SK-N-SH (cell line): ENCODE measurements at places on chromosomes 5 and 9. TPM values are rescaled to one million over a fixed set of nuclear protein-coding genes. Genes with fewer than 3 reads are reported as not detected.

- no peak overlapping the region for H3K4me3 ChIP-seq
- H3K27ac ChIP-seq, result peak overlapping the region; percentile 58
- H3K36me3 ChIP-seq, result no peaks in the 10 kb centered on the region
- no peak for DNase-seq
- no peaks in the 10 kb centered on the region for H3K27me3 ChIP-seq
- H3K4me1 ChIP-seq, result 0 out of 2 replicates have a peak, but pooled peaks cover 6% of the 10 kb centered on the region
These were observed 63.8 kb downstream of the ANKRD55 start for GRCh38 chr5:56169281-56169680.

Gene RACK1
- polyA plus RNA-seq, result 4,191 and 4,715 TPM in 2 replicates

- no peaks in the 10 kb centered on the region for H3K36me3 ChIP-seq
- no peaks in the 10 kb centered on the region for H3K27me3 ChIP-seq
- no peak overlapping the region for H3K4me3 ChIP-seq
- H3K27ac ChIP-seq, result no peak overlapping the region
- no peak for DNase-seq
These were observed 398.3 kb downstream of the NTRK2 start for GRCh38 chr9:85067792-85068191.

- no peaks in the 10 kb centered on the region for H3K36me3 ChIP-seq
- no peak overlapping the region for H3K4me3 ChIP-seq
- H3K27me3 ChIP-seq, result no peaks in the 10 kb centered on the region
These were observed 16.0 kb downstream of the DOCK2 start for GRCh38 chr5:169653091-169653490.

DNA sequence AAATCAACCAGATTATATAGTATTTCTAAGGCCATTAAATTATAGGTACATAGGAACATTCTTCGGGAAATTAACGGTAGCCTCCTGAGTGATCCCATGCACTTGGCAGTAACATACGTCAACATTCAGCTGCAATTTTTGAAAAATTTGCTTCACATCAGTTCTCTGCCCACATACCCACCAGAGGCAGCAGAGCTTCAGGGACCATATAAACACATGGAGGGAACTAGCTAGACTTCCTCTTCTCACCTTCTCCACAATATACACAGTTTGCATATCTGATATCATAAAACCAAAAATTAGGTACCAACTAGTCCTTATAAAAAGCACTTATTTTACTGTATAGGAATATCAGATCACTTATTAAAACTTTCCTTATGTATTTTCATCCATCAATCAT lies 4.8 kb downstream of the PSIP1 start:
- H3K27ac ChIP-seq, result no peak overlapping the region
- H3K36me3 ChIP-seq, result peaks cover 44% of the 10 kb centered on the region
- 0 out of 2 replicates have a peak, but pooled peaks cover 11% of the 10 kb centered on the region for H3K4me1 ChIP-seq
- no peaks in the 10 kb centered on the region for H3K27me3 ChIP-seq

GRCh38 chr5:17132444-17133083 lies 84.9 kb upstream of the BASP1 start:
- no peak overlapping the region for H3K27ac ChIP-seq
- H3K36me3 ChIP-seq, result no peaks in the 10 kb centered on the region
- H3K4me1 ChIP-seq, result no peaks in the 10 kb centered on the region
- no peaks in the 10 kb centered on the region for H3K27me3 ChIP-seq
- peak; percentile 46 for DNase-seq

GRCh38 chr9:35042891-35043545 lies 29.4 kb downstream of the VCP start:
- no peak for DNase-seq
- H3K4me3 ChIP-seq, result no peak overlapping the region
- H3K27me3 ChIP-seq, result no peaks in the 10 kb centered on the region
- peaks cover 3% of the 10 kb centered on the region for H3K36me3 ChIP-seq
- H3K27ac ChIP-seq, result no peak overlapping the region
- H3K4me1 ChIP-seq, result no peaks in the 10 kb centered on the region

GRCh38 chr5:149857499-149857898 lies 87.1 kb downstream of the PDE6A start:
- H3K4me3 ChIP-seq, result no peak overlapping the region
- H3K4me1 ChIP-seq, result peaks cover 5% of the 10 kb centered on the region; the same call in 1 of the 2 replicates
- H3K27me3 ChIP-seq, result no peaks in the 10 kb centered on the region
- no peak overlapping the region for H3K27ac ChIP-seq
- DNase-seq, result peak; percentile 33

GRCh38 chr5:55232271-55232984 lies 980 bp downstream of the CCNO start:
- H3K4me1 ChIP-seq, result peaks cover 27% of the 10 kb centered on the region; the same call in 1 of the 2 replicates
- H3K27ac ChIP-seq, result no peak overlapping the region
- H3K36me3 ChIP-seq, result no peaks in the 10 kb centered on the region
- peak; percentile 39 for DNase-seq
- peak overlapping the region; percentile 59; the same call in 1 of the 2 replicates for H3K4me3 ChIP-seq
